Psoas muscle (tissue), 8 donors: ENCODE measurements at places on chromosomes 3 and 15. TPM values are rescaled to one million over a fixed set of nuclear protein-coding genes. Genes with fewer than 3 reads are reported as not detected.

- DNase-seq: peak; percentile 3
Observed at GRCh38 chr15:77010857-77011256, 15.9 kb downstream of the PSTPIP1 start.

DNA sequence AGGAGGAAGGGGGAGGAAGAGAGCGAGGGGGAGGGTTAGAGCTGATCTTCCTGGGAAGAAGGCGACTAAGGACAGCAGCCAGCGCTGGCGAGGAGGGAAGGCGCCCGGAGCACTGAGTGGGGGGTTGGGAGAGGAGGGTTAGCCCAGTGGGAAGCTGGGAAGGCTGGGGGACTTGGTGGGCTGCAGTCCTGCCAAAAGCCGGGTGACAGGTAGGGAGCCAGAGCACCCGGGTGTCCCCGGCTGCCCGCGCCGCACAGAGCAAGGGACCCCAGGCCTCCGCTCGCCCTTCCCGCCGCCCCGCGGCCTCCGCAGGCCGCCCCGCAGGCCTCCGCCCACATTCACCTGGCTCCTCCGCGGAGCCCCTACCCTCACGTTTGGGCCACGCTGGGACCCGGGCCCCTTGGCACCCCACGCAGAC, 448 bp downstream of the SLC12A8 start:
- no peak for DNase-seq

DNA sequence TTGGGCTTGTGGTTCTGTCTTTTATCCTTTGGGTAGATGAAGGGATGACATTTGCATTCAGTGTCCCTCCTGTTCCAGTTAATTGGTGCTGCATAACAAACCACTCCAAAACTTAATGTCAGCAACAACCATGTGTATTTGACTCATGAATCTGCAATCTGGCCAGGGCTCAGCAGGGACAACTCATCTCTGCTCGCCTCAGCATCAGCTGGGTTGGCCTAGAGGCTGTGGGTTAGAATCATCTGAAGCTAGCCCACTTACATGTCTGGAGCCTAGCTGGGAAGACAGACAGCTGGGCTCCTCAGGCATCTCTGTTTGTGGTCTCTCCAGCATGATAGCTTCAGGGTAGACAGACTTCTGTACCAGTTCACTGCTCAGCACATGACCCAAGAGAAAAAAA, 92.0 kb downstream of the TMEM108 start:
- no peak for DNase-seq

DNA sequence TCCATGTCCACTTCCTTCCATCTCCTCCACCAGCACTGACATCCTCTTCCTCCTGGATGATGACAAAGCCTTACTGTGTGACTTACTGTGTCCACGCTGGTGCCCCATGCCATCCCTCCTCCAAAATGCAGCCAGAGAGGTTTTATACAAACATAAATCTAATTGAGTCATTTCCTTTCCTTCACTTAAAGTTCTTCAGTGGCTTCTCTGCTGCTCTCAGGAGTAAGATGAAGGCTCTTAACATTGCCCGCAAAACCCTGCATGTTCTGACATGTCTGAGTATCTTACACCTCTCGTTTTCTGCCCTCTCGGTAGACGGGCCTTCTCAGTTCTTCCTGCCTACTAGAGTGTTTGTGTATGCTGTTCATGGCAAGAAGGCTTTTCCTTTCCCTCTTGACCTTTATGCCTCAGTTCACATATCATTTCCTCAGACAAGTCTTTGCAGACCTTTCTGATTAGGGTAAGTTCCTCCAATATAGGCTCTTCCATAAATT, 175.5 kb downstream of the CFAP20DC start:
- DNase-seq: no peak

- no peak for DNase-seq
Observed at GRCh38 chr3:37812499-37812896, 49.2 kb upstream of the CTDSPL start.

GRCh38 chr3:49535971-49536874, 18.1 kb upstream of the BSN start:
- DNase-seq: peak; percentile 45

DNA sequence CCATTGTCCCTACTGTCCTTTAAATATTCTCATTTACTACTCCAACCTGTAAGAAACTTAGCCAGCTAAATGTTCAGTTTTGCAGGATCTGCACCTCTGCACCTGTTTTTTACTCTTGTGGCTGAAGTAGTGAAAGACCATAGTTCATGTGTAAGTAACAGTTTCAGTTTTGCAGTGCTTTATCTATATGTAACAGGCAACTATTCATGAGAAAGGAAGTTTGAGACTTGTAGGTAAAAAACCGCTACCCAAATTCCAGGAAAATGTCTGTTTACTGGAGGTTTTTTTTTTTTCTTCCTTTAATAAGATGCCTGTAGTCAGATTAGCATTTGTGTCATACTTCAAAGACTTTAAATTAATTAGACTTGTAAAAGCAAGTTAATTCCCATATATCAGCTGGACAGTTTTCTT, 25.4 kb upstream of the MBNL1 start:
- no peak for DNase-seq

DNA sequence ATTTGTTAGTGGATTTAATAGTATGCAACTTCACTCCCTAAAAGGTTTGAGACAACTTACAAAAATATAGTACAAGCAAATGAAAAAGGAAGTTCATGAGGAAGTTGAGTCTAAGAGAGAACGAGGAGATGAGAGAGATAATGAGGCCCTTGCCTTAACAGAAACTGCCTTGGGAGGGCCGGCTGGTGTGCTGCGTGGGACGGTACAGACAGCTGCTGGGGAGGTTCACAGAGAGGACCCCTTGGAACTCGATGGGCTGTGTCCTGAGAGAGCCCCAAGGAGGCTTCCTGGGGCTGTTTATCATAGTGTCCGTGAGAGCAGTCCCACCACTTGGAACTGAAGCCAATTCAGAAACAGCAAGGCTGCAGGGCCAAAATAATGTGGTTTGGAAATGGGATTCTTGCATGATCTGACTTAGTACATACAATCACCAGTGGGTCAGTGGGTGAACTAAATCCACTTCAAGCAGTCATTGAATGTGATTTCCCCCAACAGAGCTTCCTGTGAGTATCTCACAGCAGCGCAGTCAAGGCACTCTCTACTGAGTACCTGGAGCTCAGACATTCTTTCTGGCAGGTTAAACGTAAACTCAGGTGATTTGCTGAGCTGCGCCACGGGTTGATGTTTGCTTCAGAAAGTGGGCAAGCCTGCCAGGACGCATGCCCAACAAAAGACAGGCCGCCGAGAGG, 90.8 kb downstream of the CRTC3 start:
- DNase-seq: no peak

DNA sequence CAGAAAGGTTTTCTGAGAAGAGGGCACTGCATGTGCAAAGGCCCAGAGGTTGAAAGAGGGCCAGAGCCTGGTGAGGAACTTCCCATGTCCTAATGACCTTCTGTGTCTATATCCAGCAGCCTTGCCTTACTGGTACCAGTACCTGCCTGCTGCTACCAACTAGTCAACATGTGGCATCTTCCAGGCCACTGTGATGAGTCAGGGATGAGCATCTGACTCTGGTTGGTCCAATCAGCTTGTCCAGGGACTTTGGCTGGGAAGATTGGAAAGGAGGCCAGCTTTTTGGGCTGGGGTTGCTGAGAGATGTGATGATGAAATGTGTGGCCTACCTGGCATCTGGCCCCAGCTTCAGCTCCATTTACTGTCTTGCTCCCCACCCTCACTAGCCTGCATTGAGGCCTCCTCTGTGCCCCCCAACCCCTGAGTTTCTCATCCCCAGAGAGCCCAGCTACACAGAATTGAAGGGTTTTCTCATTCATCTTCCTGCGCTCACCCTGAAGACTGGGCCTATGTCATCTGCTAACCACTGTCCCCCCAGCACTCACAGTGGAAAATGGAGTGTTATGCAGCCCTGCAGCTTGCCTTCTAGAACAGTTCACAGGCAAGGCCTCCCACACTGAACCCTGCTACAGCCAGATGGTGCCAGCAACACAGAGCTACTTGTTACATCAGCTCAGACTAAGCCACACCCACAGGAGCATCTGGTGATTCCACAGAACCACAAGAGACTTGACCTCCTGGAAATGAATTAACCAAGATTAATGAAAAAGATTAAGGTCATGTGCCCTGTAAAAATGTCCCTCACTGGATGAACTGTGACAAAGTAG, 1.3 kb upstream of the TWF2 start:
- DNase-seq: peak; percentile 83

GRCh38 chr15:100705065-100705464, 102.7 kb downstream of the ASB7 start:
- DNase-seq: no peak

- DNase-seq: no peak
Observed at GRCh38 chr3:49058011-49058410, 28.8 kb upstream of the IMPDH2 start.

GRCh38 chr3:110533089-110533488, 538.5 kb upstream of the NECTIN3 start:
- no peak for DNase-seq

GRCh38 chr3:28690176-28690575, 341.6 kb upstream of the AZI2 start:
- no peak for DNase-seq

DNA sequence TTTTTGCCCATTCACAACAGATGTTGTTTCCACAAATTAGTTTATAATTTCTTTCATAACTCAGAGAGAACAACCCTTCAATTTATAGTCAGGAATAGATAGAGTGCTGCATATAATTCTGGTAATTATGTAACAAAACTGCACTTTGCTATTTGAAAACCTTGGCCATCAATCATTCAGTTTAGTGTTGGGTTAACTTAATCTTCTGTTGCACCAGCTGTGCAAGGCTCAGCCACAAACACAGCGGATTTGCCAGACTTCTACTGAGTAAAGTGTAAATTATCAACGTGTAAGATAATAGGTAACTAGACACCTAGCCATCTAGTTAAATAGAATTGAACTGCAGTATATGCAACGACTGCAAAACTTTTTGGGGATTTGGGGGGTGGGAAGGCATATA, 1064.3 kb upstream of the EPHA6 start:
- no peak for DNase-seq

GRCh38 chr3:120706950-120707349, 24.9 kb upstream of the HGD start:
- DNase-seq: no peak

GRCh38 chr15:61528581-61528910, 299.4 kb upstream of the RORA start:
- no peak for DNase-seq

DNA sequence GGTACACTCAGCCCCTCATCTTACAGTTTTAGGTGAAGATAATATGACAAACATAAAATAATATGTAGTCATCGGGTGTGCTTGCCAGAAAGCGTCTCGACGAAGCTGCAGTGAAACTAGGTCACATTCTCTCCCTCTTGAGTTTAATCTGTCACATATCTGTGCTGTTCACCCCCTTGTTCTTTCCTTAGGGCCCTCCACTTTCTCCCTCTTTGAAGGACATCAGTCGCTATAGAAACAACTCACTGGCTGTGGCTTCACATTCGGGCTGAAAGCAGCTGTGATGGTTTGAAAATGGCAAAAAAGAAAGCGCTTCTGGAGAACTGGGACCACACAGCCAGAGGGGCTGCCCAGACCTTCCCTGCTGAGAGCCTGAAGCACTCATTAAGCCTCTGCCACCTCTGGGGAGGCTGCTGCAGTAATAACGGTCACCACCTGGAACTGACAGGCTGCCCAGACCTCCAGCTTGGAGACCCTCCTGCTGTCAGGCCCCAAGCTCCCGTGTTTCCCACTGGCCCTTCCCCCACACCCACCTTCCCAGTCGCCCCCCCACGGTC, 50.3 kb downstream of the ABTB1 start:
- DNase-seq: no peak

GRCh38 chr3:15933439-15934139, 135.8 kb upstream of the ANKRD28 start:
- no peak for DNase-seq

GRCh38 chr3:108103886-108104797, 13.3 kb upstream of the CD47 start:
- no peak for DNase-seq

- peak; percentile 33 for DNase-seq
Observed at GRCh38 chr3:63934041-63934866, 22.1 kb upstream of the SCAANT1 start.

DNA sequence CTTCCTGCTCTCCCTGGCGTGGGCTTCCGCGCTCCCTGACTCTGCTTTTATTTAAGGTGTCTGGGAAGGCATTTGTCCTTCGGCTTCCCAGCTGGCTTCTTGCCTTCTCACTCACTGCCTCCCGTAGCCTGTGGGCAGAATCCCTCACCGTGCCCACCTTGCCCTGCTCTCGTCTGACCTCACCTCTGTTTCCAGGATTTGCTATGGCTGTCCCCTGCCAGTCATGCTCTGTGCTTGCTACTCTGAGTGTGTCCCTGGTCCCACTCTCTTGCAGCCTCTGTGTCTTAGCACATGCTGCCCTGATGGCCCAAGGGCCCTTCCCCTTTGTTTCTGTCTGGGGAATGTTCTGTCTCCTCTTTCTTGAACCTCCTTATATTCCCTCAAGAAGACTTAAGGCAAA, 26.2 kb downstream of the LPP start:
- no peak for DNase-seq

GRCh38 chr15:43998607-43999006, 171.8 kb downstream of the WDR76 start:
- peak; percentile 20 for DNase-seq

DNA sequence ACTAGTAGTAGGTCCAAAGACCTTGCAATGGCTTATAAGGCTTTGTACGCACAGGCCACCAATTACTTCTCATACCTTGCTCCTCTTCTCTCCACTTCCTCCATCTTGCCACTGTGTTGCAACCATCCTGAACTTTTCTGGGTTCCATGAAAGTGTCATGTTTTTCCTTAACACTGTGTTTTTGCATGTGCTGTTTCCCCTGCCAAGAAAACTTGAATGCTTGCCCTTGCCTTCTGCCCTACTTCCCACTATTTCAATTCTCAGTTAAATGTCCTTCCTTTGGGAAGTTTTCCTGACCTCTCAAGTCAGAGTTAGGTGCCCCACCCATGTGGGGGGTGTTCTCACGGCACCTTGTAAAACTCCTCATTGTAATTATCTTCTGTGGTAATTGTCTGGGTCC, 182.8 kb downstream of the THRB start:
- no peak for DNase-seq

DNA sequence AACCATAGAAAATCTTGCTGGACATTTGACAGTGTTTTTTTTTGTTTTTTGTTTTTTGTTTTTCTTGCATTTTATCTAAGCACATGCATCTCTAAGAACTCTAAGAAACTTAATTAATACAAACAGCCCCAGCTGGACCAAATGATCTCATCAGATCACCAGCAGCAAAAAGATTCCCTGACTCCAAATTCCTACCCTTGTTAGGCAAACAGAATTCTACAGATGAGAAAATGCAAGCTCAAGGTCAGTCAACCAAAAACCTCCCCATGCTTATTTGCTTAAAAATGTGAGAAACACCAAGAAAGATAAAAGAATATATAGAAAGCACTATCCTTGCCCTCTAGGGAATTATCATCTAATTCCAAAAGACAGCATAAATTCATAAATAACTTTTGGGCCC, 65.4 kb downstream of the FOXP1 start:
- DNase-seq: no peak

GRCh38 chr3:171393032-171393744, 67.0 kb downstream of the TNIK start:
- DNase-seq: no peak

FANCD2OS gene
- not detected for total RNA-seq

CDV3 gene
- total RNA-seq: 368 TPM

NME9 gene
- 1.9 TPM for total RNA-seq

CACNA2D2 gene
- 0.56 TPM for total RNA-seq

PDZRN3 gene
- total RNA-seq: 16.0 TPM

MYH15 gene
- total RNA-seq: 0.10 TPM

GOLGA8G gene
- total RNA-seq: not detected

FBXO22 gene
- 14.4 TPM for total RNA-seq

SCAPER gene
- 20.0 TPM for total RNA-seq

HRG gene
- not detected for total RNA-seq

DUT gene
- 39.0 TPM for total RNA-seq

XCR1 gene
- total RNA-seq: 0.06 TPM

LDHAL6B gene
- total RNA-seq: not detected

IL12A gene
- total RNA-seq: 0.40 TPM
